ENCODE measurements at places on chromosomes 3 and 15.

- DNase-seq, result no peak
Measured at GRCh38 chr3:193665370-193665989, 72.5 kb downstream of the OPA1 start.

DNA sequence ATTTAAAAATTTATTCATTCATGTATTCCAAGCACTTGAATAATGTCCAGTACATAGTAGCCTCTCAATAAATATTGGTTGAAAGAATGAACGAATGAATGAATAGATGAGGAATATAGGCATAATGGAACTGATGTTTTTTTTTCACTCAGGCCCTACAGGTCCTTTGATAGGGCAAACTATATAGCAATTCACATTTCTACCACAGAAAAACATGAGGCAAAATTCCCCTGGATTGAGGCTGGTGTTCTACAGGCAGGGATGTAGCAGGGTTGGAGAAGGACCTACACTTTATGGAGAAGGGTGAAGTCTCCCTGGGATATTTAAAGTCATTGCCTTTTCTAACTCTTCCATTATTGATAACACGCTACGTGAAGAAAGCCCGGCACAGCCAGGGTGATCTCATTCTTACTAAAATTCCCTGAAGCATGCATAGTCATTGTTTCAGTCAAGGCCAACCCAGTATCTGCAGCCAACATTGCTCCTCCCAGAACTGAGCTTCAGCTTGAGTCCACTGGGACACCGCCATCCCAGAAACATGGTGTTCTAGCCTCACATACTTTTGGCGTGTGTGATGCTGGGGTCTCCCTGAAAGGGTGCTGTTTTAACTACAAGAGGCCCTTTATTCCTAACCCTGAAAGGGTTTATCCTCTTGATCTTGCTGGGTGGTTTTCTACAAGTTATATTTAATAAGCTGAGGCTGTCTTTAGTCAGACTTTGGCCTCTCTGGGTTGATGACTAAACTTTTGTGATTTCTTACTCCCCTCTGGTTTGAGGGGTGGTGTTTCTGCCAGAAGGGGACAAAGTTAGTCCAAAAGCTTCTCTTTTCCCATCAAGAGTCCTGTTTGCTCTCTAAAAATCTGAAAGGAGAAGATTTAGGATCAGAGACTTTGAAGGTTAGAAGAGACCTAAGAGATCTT is 25.9 kb upstream of the FBN1 start:
- DNase-seq, result no peak

DNA sequence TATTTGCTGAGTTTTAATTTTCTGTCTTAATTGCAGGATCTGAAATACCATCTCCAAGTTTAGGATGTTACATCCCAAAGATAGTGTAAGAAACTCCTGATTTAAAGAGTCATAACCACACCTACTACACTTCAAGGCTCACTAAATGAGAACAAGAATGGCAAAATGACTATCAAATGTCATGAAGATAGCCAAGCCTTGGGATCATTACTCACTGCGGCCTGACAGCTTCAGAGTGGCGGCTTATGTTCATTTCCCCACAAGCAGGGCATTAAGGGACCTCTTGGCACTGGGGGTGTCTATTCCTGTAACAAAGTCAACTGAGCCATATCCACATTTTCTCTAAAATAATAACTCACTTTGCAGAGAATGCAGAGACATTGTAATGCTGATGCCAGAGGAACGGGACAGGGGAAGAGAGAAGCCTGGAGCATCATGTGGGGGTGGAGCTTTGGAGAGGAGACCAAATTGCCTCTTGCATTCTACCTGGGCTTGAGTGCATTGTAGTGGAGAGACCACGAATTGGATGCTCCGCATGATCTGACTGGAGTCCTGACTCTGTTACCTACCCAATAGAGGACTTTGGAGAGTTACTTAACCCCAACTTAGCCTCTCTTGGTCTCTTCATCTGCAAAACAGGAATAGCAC is 219.2 kb downstream of the OPA1 start:
- DNase-seq, result no peak

- no peak for DNase-seq
Measured at GRCh38 chr3:113423699-113424098, 17.6 kb downstream of the CFAP44 start.

DNA sequence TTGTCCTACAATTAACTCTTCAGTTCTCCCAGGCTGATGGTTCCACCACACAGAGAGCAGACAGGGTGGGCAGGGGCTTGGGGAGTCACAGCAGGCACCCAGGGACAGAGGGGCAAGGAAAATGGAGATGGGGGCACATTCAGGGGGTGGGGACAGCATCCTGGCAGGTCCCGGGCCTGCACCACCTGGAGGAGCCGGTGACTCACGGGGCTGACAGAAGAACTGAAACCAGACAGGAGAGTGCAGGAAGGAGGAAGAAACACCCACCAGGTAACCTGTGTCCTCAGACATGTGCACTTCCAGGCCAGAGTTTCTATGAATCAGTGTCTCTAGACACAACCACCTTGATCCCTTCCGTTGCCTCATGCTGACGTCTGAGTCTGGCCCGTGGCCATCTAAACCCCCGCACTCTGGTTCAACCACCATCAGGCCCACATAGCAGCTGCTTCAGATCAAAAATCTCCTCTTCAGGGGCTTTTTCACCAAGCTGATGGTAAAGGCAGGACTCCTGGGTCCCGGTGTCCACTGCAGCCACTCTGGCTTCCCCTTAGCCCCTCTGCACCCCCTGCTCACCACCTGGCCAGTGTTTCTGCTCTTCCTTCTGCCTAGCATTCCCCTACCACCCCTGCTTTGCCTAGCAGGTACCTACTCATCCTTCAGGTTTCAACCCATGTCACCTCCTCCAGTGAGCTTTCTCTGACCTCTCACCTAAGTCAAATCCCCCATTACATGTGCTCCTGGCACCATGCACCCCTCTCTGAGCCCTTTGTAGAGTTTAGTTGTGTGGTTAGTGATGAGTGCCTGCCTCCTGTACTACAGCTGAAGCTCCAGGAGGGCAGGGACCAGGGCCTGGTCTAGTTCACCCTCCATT is 16.5 kb upstream of the CYP11A1 start:
- DNase-seq, result peak; percentile 68

DNA sequence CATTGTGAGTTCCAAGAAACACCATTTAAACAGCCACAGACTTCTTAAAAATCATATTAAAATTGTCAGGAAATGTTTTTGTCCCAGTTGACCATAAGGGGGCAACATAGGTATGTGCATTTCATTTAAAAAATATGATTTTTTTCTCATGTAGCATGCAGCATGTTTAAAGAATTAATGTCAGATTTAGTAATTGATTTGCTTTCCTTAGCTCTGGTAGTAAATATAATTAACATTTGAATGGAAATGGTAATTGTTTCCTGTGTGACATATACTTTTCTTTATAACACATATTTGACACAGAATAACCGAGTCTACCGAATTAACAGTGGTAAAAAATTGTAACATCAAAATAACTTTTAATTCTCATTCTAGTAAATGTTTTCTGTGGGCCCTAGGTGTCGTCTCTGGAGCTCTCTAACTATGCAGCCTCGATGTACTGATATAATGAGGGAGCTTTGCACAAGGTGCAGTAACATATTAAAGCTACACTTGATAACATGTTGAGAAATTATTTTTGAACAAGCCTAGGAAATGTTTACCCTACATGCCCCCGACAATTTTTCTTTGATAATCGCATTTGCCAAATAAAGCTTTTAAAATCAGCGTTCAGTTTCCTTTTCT is 34.9 kb downstream of the NXPE3 start:
- DNase-seq, result no peak

DNA sequence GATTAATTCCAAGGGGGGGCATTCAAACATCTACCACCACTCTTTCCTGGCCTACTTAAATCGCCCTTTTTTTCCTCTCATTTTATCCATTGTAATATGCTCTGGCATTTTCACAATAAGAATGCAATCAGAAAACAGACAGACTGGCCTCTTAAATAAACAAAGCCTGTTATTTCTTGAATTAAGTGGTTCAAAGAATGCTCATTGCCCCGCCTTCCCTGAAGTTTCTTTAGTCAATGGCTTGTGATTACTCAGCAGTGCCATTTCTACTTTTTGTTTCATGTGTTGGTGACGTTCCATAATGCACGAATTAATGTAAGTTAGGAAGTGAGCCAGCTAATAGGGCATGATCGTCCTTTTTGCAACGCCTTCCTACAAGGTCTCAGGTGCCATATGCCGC is 68.0 kb downstream of the FBN1 start:
- no peak for DNase-seq

DNA sequence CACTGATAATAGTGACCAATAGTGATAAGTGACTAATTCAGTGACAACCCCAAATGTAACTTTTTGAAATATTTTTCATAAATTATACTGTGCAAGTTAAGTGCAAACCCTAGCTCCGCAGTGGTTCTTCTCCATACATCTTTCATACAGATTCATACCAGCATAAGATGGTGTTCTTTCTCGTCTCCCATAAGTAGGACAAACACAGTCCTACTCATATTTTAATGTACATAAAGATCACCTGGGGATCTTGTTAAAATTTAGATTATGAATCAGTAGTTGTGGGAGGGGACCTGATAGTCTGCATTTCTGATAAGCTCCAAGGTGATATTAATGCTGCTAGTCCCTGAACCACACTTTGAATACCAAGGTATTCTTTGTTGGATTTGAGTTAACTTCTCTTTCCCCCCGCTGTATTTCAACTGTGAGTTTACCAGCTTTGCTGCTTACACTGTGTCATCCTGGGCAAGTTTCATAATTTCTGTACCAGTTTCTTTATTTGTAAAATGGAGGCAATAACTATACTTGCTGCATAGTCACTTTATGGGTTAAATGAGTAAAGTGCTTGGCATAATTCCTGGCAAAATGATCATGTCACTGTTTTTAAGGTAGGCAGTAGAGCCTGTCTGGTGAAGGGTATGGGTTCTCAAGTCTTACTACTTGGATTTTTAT is 34.7 kb upstream of the C3orf38 start:
- DNase-seq, result no peak

- DNase-seq, result no peak
Measured at GRCh38 chr3:197165890-197166289, 132.5 kb downstream of the DLG1 start.

GRCh38 chr3:148705314-148705713 is 7.6 kb downstream of the AGTR1 start:
- DNase-seq, result no peak

GRCh38 chr3:33786565-33787327 is 11.7 kb upstream of the PDCD6IP start:
- no peak for DNase-seq

DNA sequence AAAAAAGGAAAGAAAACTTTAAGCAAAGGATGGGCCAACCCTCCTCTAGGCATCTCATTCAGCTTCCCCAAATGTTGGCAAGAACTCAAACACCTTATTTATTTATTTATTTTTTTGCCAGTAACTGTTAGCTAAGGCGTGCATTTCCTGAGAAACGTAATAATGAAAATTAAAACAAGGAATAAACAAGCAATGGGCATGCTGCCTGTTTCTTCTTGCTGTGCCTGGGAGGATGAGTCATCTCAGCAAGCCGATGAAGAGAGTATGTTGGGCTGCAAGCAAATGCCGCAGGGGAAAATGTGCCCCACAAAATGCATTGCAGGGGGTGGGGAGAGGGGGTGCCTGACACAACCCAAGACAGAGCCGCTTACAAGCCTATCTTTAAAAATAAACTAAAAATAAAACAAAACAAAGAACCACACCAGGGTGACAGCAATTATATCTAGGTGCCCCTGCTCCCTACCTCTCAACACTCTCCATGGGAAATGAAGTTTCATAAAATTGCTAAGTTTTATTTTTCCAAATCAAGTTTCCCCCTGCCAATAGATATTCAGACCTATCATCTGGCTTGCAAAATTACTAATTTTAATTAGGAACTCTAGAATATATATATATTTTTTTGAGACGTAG is 40.3 kb downstream of the EIF4E3 start:
- DNase-seq, result no peak

- DNase-seq, result no peak
Measured at GRCh38 chr15:27742751-27743477, 356.2 kb downstream of the OCA2 start.

- DNase-seq, result no peak
Measured at GRCh38 chr3:196886144-196886543, 18.4 kb downstream of the SENP5 start.

- DNase-seq, result no peak
Measured at GRCh38 chr3:152402695-152403451, 134.1 kb downstream of the MBNL1 start.

- no peak for DNase-seq
Measured at GRCh38 chr3:124260206-124260915, 268.4 kb upstream of the ROPN1 start.

DNA sequence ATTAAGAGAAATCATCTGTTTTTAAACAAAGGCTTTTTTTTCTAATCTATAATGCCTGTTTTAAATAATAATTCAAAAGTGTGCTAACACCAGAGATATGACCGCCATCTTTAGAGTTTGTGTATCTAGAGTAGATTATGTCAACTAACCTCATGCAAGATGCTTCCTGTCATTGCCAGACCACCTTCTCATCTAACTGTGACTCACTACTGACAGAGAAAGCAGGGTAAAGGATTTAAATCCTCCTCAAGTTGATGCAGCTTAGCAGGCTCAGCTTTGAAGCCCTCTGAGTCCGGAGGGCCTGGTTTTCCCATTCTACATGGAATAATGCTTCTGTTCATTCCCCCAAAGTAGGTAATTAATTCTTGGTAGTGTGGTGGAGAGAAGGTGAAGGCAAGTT is 108.5 kb downstream of the ECT2 start:
- DNase-seq, result no peak

DNA sequence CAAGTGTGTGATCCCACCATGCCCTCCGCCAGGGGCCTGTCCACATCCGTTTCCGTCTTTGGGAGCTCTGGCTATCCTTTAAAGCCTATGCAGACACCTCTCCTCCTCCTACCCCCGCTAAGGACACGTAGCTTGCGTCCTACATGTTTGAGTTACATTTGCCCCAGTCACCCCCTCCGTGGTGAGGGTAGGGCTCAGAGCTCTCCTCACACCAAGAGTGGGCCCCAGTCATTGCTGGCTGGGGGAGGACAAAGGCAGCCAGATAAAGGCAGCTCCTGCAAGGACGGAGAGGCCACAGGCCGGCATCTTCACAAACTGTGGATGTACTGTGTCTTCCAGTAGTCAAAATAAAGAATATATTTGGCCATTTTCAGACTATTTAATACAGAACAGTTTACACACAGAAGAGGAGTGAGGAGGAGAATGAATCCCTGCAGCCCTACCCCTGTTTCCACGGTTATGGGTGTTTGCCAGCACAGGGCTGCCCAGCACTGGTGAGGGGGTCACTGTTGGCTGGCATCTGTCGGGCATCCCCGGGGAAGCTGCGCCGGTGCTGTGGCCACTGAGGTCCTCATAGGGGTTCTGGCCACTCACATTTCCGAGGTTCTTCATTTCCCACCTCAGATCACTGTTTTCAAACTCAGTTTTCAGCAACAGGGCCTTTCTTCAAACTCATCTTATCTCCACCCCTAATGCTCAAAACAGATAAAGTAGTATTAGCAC is 118.7 kb downstream of the CHRNA7 start:
- no peak for DNase-seq

GRCh38 chr15:55873024-55873720 is 120.2 kb downstream of the NEDD4 start:
- DNase-seq, result no peak

DNA sequence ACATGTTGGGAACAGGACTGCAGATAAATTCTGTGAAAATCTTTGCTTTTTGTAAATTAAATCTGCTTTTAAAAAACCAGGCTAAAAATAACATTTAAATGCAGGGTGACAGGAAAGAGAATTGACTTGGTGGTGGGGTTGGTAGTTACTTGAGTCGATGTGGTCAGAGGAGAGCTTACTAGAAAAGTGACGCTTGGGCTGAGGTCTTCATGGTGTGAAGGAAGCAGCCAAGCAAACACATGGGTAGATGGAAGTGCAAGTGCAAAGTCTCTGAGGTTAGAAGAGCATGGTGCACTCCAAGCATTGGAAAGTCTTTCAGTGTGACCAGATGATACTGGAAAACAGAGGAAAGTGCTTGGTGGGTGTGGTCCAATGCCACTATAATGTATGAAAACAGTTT is 86.4 kb upstream of the THBS1 start:
- no peak for DNase-seq
